ENCODE measurements at places on chromosomes 2 and 18.

DNA sequence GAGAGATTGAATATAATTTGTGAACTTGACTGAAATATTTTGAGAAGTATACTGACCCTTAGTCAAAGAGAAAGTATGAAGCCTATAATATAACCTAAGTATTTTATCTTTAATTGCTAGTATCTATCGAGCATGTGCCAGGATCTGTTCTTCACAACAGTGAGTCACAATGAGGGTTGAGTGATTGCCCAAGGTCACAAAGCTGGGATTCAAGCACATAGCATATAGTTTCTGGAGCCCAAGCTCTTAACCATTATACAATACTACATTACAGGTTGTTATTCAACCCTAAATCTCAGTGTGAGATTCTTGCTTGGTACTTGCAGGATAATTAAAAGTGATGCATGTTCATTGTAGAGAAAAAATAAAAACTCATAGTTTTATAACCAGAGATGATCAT is 97.2 kb downstream of the RAB3GAP1 start:
- peak; percentile 5 for DNase-seq

DNA sequence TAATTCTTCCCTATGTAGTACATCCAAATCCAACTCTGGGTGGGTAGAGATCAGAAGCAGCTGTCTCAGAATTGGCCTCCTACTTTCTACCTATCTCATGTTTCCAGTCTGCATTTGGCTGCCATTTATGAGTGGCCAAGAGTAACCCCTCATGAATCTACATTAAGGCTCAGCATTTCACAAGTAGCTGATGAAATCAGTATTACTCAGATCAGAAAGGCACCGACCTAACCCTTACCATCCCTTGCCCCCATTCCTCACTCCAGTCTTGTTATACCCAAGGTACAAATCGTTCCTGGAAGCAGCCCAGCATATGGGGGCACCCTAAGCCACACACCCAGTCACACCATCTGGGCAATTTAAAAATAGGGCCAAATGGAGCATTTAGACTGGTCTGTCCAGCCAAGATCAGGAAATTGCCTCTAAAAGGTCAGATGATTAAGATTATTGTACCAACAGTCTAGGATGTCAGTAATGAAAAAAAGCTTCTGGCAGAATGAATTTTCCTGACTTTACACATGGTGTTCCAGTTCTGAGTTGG is 37.1 kb downstream of the CD28 start:
- DNase-seq, result peak; percentile 55

- no peak for DNase-seq
These were observed 1101.3 kb downstream of the LRP1B start for GRCh38 chr2:141029428-141030078.

GRCh38 chr2:60351321-60351720 is 202.1 kb downstream of the BCL11A start:
- no peak for DNase-seq

DNA sequence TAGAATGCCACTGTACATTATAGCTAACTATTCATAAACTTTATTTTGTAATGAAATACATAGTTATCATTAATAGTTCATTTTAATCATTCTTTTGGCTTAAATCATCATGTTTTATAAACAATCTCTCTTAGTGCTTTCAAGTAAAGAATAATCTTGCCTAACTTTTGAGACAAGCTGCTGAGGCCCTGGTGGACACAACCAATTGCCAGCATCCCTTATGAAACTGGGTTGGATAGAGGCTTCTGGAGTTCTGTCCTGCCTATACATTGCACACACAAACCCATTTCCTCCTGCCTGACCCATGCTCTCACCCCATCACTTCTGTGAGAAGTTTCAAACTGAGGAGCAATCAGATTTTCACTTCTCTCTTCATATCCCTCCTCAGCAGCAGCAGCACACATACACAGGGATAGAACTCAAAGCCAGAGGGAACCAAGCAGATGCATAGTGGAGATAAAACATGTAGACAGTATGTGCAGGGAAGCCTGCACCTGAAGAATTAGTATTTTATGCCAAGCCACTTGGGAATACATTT is 450.0 kb upstream of the SLC14A2 start:
- no peak for DNase-seq

- no peak for DNase-seq
These were observed 25.1 kb downstream of the CIB4 start for GRCh38 chr2:26615860-26616705.

DNA sequence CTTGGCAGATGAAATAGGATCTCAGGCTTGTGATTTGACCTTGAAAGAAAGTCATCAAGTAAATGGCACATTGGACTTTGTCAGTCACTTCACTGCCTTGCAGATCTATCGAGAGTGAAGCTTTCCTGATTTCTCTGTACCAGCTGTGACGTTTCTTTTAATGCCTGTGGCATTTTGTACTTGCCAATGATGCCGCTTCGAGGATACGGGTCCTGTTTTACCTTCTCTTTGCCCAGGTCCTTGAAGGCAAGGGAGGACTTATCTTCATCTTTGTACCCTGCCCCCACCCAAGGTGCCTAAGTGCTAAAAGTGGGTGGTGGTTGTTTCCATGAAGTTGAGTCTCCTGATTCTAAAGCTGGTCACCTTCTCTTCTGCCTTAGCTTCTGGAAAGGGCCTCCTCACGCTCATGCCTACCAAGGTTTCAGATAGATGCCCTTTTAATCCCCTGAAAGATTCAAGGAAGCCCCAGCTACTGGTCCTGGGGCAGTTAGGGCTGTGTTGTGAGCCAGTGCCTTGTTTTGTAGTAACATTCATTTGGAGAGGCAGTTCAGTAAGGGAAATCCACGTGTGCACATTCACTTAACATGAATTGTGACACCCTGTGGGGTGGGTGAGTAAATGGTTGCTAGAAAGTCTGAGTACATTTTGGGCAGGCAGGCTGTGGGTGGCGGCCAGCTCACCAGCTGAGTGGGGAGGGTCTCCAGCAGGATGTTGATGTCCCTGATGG is 6.1 kb downstream of the LBH start:
- no peak for DNase-seq

DNA sequence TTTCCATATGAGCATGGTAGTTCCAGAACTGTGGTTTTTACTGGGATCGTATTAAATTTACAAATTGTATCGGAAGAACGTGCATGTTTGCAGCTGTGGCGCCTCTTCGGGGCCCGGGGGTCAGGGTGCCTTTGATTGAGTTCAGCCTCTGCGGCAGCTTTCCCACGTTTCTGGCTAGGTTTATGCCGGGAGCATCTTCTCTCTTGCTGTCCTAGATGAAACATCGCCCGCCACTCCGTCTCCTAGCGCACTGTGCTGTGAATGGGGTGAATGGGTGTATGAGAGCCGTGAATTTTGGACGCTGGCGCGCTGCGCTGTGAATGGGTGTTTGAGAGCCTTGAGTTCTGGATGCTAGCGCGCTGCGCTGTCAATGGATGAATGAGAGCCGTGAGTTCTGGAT is 12.3 kb downstream of the PDCD1 start:
- no peak for DNase-seq

- DNase-seq, result no peak
These were observed 163.5 kb upstream of the DNMT3A start for GRCh38 chr2:25505182-25505581.

GRCh38 chr2:62141142-62141740 is 54.7 kb upstream of the B3GNT2 start:
- no peak for DNase-seq

DNA sequence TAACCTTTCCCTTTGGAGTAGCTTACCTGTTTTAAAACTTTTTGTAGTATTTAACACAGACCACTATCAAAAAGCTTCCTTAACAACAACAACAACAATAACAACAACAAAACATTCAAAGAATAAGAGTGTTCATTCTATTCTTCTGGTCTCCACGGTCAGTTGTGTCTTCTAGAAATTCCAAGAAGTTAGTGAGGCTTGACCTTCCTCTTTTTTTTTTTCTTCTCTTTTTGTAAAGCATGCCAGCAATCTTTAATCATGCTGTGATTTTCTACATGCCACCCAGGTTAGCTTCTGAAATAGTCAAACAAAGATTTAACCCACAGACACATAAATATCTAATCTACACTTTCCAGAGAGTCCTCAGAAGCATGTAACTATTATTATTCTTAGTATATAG is 28.4 kb upstream of the KLHL14 start:
- DNase-seq, result no peak

DNA sequence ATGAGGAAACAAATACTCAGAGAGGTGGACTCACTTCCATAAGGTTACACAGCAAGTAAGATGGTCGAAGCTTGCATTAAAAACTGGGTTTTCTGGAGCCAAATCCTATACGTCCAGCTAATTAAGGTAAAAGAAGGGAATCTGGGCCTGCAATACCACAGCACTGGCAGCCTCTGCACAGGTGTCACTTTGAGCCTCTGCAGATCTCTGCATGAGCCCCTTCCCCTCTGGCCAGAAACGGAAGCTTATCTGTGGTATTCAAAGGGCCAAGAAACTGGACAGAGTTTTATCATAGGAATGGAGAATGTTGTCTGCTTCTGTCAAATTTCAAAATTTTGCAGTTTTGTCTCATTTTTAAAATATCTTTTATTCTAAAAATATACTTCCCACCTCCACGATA is 76.1 kb downstream of the OSR1 start:
- no peak for DNase-seq

DNA sequence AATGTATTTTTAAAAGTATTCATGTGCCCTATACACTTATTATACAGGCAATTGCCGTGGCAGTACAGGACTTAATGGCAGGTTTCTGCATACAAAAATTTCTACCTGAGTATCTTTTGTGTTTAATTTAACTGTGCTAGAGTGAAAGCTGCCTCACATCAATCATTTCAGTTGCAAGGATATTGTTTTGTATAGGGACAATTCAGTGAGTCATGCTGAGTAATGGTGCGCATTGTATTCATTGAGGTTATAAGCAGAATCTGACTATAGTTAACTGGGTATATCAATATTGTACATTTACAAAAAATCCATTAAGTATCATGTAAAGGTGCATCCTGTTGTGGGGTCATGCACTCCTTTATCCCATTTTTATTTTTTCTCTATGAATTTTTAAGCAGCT is 121.5 kb downstream of the GCA start:
- DNase-seq, result no peak

DNA sequence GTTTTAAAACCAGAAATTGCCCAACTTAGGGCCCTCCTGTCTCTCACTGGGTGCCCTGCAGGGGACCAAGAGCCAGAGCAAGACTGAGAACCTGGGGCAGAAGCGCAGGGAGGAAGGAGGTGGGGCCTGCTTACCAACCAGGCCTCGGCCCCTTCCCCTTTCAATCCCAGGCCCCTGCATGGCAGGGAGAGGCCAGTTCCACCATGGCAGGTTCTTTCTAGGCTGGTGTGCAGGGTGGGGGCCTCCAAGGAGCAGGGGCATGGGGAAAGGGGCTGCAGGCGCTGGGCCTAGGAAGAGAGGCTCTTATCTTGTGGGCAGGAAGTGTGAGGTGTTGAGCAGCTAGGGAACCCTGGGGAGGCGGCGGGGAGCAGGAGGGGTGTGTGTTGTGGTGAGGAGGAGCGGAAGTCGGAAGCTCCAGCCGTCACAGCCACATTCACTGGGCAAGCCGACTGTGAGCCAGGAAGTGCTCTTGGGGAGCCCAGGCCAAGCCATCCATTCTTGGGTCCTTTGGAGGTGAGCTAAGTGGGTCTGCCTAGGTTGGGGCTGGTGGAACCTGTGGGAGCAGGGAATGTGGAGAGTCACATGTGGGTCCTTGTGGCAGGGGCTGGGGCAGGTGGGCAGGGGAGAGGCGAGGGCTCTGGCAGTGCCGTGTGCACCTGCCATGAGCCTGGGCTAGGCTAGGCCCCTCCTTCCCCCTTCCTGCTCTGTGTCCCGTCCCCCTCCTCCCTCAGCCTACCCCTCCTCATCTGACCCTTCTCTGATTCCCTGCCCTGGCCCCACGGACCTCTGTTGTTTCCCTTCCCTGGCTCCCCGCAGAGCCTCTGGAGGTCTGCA is at the start of gene PSD4:
Gene PSD4 (plus strand): TSS at position 430 of the 834 bp plus-strand sequence. CDS start 8,486 bp downstream, outside the sequence.
- no peak for DNase-seq

GRCh38 chr18:65409261-65409660 is 341.6 kb upstream of the CDH7 start:
- no peak for DNase-seq

- no peak for DNase-seq
These were observed 222.6 kb upstream of the LRRTM1 start for GRCh38 chr2:80527119-80527518.

GRCh38 chr18:57743008-57743407 is 60.1 kb downstream of the ATP8B1 start:
- peak; percentile 43 for DNase-seq

- DNase-seq, result no peak
These were observed 32.1 kb upstream of the MAPK4 start for GRCh38 chr18:50527636-50528307.

DNA sequence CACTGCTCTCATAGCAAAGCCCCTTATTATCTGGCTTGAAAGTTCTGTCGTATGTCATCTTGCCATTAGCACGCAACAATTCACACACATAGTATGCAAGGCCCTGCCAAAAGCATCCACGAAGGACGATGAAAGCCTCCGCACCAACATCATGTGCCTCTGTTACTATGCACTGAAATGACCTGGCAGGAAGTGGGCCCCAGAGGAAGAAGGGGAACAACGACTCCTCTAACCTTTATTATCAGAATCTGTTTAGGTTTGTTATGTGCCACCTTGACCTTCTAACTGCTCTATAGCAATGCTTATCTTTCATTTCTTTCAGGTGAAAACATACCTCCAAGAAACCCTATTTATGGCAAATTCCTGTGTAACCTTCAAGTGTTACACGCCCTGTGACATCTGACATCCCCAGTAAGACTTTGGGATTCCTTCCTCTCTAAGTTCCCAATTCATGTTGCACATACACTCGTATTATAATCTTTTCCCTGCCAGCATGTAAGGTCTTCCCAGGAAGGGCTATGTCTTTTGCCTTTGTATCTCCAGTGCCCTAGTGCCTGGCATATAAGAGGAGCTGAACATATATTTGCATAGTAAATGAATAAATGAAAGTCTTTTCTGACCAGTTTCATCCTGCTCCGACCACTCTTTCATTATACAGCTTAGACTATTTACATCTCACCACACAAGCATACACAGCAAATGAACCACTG is 7.0 kb upstream of the NDUFV2 start:
- DNase-seq, result no peak

GRCh38 chr2:217988840-217989204 is 14.0 kb downstream of the TNS1 start:
- no peak for DNase-seq

GRCh38 chr2:157565550-157565949 is 63.1 kb downstream of the ACVR1C start:
- DNase-seq, result no peak

- DNase-seq, result no peak
These were observed 86.9 kb downstream of the SESTD1 start for GRCh38 chr2:179177694-179178093.

GRCh38 chr2:67311536-67311935 is 85.6 kb upstream of the ETAA1 start:
- peak; percentile 42 for DNase-seq
